H9 (cell line): ENCODE measurements at places on chromosomes 16 and 17.

DNA sequence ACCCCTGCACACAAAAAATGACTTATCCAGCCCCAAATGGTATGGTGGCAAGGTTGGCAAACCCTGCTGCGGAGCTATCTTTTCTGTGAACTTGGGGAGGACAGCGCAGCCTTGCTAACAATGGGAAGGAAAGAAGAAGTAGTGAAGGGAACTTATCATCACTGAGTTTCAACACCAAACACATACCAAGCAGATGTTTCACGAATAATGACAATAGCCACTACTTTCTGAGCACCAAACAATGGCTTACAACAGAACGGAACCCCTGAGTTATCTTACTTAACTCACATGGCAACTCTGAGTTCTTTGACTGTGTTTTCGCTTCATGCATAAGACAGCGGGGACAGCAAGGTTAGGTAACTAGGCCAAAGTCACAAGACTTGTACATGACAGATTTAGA lies 148.9 kb downstream of the XYLT1 start:
- DNase-seq: no peak

- no peak for DNase-seq
Measured at GRCh38 chr16:48383877-48384519, 1.2 kb downstream of the SIAH1 start.

DNA sequence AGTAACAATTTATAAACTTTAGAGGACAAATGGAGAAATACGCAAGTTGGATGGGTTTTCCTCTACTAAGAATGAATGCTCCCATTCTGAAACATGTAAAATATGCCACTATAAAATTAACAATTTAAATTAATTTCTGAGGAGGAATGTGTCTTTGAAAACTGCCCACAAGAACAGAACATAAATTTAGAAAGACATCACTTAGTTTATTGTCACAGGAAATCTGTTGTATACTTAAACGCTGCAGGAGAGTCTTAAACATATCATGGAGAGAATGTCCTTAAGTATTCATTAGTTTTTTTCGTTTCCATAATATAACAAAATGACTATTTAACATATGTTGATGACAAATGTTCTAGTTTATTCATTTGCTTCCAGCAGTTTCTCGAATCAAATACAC lies 29.6 kb downstream of the USP32 start:
- no peak for DNase-seq

GRCh38 chr16:4972938-4973587 lies 14.9 kb downstream of the SEC14L5 start:
- no peak for DNase-seq

- DNase-seq: no peak
Measured at GRCh38 chr17:36752096-36752888, 150.9 kb downstream of the MRM1 start.

GRCh38 chr16:22216191-22216831 lies 10.2 kb downstream of the EEF2K start:
- no peak for DNase-seq

DNA sequence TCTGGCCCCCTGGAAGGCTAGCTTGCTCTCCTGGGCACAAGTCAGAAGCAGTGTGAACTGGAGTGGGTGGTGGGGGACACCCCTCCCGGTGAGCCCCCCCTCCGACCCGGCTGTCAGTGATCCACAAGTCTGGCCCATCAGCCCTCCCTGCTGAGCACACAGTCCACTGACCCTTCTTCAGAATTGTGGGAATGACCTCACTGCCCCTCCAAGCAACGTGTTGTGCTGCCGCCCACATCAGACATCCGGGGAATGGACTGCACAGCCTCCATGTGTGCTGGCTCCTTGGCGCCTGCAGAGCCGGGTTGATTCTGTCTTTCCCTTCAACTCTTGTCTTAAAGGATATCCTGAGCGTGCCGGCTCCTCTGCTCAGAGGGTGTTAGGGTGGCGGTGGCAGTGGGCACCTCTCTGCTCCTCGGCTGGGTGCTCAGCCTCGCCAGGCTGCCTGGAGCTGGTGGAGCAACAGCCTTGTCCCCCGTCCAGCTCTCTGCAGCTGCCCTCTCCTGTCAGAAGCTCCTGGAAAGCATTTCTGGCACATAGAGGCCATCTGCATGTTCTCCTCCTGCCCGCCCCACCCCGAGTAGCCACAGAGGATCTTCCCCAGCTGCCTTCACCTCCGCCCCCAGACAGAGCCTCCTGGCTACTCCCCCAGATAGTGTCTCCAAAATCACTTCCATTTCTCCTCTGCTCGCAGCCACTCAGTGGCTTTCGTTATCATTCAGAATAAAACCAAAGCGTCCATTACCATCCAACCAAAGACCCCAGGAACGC lies 19.8 kb downstream of the NPTX1 start:
- DNase-seq: no peak

DNA sequence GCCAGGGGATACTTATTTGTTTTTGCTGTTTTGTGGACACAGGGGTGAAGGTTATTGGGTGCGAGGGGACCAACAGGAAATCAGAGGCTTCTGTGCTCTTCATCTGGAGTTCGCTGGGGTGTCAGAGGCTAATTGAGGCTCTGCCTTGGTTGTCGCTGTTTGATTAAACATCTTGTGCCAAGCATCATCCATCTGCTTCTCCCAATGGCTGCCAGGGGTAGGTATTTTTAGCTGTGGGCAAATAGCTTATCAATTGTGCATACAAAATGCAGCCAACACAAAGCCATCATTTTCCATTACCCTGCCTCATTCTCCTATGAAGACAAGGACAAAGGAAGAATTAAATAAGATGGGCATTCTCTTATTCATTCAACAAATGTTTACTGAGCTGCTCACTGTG lies 27.8 kb downstream of the GPR139 start:
- DNase-seq: no peak

GRCh38 chr16:72677662-72678447 lies 370.1 kb downstream of the ZFHX3 start:
- no peak for DNase-seq

- no peak for DNase-seq
Measured at GRCh38 chr16:84055801-84056634, 13.4 kb upstream of the SLC38A8 start.

DNA sequence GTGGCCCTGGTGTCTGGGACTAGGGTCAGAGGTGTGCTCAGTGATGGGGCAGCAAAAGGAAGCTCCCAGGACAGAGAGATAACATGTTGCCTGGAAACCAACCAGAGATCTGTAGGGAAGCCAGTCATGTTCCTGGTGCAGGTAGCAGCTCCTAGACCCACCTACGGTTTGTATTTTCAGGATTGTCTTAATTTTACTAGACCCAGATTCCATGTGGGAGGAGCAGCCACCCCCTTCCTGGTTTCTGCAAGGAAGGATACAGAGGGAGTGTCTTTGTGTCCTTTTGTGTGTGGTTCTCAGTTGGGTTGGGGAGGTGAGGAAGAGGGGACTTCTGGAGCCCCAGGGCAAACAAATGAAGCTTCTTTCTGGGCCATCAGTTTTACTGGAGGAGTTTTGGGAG lies 53.9 kb downstream of the MGAT5B start:
- DNase-seq: no peak

- no peak for DNase-seq
Measured at GRCh38 chr16:68031951-68032350, 8.9 kb downstream of the DUS2 start.

- DNase-seq: no peak
Measured at GRCh38 chr16:6977916-6978315, 354.7 kb upstream of the RBFOX1 start.

- no peak for DNase-seq
Measured at GRCh38 chr17:82053556-82054263, 2.0 kb downstream of the GPS1 start.

DNA sequence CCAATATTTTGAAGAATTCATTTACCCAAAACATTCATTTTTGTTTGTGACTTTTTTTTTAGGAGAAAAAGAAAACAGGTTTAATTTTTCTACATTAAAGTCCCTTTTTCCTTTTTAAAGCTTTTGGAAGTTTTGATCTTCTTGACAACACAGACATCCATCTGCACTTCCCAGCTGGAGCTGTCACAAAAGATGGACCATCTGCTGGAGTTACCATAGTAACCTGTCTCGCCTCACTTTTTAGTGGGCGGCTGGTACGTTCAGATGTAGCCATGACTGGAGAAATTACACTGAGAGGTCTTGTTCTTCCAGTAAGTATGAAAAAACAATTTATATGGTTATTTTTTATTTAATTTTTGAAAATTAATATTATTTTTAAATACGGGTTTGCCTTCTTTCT lies 37.2 kb downstream of the SIAH1 start:
- no peak for DNase-seq

- DNase-seq: no peak
Measured at GRCh38 chr17:37567137-37567536, 42.1 kb downstream of the SYNRG start.

- DNase-seq: no peak
Measured at GRCh38 chr17:14107889-14108288, 38.6 kb downstream of the COX10 start.

DNA sequence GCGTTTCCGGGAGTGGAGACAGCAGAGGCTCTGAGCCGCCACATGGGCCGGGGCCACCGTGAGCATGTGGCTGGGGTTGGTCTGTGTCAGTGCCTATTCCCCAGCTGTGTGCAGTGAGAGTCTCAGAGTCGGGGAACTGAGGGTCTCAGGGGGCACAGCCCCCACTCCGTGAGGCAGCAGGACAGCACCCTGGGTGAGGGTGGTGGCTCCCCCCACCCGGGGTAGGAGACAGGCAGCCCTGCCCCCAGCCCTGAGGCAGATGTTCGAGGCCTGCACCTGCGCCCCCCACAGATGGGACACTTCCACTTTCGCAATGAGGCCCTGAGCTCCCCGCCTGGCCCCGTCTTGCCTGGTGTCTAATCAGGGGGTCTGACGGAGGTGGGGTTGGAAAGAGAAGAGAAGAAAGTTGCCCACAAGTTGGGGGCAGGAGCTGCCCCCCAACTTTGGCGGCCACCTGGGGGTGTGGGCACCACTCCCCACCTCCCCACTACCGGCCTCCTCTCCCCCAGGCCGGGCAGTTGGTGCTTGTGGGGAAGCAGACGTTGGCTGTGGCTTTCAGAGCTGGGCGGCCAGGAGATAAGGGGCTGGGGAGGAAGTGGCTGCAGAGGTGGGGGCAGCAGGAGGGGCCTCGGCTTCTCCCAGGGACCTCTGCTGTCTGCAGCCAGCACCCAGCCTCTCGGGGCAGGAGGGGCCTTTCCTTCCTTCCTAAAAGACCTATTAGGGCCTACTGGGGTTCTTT lies 1.8 kb upstream of the CBFA2T3 start:
- no peak for DNase-seq

GRCh38 chr17:50911890-50912289 lies 45.7 kb upstream of the TOB1 start:
- DNase-seq: peak; percentile 73

DNA sequence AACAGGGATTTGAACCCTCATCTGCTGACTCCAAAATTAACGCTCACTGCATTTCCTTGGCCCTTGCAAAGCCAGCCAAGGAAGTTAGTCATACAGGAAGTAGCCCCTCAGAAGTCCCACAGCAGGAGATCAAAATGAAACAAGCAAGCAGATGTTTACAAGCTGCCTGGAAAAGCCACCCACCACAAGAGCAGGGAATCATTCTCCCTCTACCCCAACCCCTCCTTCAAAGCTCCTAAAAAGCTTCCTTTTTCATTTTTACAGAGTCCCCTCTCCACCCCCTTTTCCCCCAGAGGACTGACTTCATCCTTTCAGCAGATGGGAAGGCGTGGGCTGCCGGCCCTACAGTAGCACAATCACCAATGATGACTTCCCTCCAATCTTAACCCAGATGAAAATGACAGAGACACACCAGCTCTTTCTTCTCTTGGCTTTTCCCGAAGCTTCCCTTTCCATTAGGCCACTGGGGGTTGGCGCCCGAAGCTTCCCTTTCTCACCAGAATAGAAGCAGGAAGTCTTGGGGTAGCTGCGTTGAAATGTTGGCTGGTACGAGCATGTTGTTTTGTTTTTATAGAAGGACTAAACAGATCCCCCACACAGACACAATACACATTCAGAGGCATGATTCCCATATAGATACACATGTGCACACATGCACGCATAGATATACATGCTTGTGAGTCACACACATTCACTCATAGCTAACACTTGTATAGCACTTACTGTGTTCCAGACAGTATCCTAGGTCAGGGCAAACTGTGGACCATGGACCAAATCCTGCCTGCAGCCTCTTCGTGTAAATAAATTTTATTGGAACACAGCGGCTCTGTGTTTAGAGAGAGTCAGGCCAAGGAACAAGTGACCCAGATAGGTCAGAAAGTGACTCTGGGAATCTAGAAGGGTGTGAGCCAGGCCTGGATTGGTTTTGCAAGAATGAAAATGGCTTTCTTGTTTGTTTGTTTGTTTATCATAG lies 17.4 kb downstream of the ITPRIPL2 start:
- DNase-seq: no peak

- no peak for DNase-seq
Measured at GRCh38 chr16:28131743-28132393, 68.4 kb upstream of the GSG1L start.

DNA sequence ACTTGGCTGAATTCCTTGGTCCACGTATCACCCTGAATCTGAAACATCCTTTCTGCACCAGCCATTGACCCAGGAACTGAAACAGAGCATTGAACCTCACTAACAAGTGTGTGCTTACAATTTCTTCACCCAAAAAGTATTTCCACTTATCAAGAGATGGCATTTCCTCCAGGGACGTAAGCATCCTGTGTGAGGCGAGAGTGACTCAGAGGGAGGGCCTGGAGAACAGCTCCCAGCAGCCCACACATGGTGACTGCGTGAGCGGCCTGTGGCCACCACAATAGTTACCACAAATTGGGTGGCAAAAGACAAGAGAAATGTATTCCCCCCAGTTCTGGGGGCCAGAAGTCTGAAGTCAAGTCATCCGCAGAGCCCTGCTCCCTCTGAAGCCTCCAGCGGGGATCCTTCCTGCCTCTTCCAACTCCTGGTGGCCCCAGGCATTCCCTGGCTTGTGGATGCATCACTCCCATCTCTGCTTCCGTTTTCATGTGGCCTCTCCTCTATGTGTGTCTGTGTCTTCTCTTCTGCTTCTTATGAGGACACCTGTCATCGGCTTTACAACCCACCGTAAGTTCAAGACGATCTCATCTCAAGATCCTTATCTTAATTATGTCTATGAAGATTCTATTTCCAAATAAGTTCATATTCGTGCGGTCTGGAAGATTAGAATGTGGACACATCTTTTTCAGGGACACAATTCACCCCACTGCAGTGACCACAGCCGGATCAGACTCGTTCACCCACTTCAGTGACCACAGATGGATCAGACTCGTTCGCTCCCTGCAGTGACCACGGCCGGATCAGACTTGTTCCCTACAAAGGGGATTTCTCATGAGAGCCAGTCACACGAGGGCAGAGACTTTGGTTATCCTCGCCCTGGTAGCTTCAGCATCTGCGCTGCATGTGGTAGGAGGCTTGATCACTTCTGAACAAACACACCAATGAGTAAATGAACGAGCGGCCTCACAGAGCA lies 122.6 kb upstream of the FOXF1 start:
- DNase-seq: no peak

- peak; percentile 58 for DNase-seq
Measured at GRCh38 chr17:76027159-76027839, at the start of gene EVPL. Gene EVPL, minus strand, starts transcription at chr17:76027306. Its CDS starts 108 bp downstream, at chr17:76027198.

DNA sequence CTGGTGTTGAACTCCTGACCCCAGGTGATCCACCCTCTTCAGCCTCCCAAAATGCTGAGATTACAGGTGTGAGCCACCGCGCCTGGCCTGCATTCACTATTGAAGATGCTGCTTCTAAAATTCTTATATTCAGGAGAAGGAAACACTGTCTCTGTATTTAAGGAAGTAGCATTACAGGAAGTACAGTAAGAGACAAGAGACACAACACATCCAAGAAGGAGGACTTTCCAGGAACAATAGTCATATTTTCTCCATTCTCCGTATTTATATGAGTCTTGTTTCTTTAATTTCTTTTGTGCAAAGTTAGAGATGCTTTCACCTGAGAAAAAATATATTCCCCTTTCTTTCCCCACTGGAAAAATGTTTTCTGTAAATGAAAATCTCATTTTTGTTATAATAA lies 18.3 kb upstream of the ABCA3 start:
- DNase-seq: no peak

- no peak for DNase-seq
Measured at GRCh38 chr16:17723531-17724134, 252.9 kb upstream of the XYLT1 start.
